T-helper 17 cell (primary cell): ENCODE measurements at places on chromosomes 12 and 14.

DNA sequence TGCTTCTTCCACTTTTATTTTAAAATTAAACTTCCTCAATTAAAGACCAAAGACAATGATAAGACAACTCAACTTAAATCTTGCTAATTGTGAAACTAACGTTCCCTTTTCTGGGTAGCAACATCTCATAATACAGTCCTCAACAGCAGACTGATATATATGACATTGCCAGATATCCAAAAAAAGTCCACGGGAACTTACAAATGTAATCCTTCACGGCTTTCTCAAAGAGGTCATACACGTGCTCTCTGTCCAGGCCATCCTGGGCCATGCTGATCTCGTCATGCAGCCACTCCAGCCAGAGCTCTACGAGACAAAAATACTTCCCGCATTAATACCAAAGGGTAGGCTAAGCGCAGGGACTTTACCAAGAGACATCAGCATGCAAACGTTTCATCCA, 13.3 kb downstream of the SART3 start:
- DNase-seq, result no peak

GRCh38 chr14:75181293-75182062, 5.1 kb upstream of the TMED10 start:
- no peak for DNase-seq

DNA sequence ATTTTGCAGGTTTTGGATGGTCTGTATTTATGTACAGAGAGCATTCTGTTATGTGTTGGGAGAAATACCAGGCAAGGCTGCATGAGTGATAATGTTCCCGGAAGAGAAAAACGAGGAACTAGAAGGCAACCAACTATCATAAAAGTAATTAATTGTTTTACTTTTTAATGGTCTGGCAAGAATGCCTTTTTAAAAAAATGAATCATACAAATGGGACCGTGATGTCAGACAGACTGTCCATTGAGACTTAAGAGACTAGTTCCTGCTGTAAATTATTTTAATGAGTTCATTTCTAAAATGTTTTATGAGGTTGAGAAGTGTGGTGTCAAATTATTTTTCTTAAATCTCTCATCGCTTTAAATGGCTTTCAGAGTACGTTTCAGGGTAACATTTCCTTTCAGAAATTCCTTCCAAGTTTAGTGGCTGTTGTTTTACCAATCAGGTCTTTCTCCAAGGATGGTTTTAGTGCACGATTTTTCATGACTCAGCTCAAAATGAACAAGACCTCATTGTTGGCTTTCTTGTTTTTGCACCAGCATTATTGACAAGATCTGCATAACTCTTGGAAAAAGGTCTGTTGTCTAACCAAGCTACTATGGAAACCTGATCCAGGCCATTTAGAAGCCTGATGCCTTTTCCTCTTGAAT, 86.1 kb upstream of the ARHGAP5 start:
- no peak for DNase-seq

GRCh38 chr12:28486521-28486920, 296.3 kb downstream of the CCDC91 start:
- DNase-seq, result no peak

DNA sequence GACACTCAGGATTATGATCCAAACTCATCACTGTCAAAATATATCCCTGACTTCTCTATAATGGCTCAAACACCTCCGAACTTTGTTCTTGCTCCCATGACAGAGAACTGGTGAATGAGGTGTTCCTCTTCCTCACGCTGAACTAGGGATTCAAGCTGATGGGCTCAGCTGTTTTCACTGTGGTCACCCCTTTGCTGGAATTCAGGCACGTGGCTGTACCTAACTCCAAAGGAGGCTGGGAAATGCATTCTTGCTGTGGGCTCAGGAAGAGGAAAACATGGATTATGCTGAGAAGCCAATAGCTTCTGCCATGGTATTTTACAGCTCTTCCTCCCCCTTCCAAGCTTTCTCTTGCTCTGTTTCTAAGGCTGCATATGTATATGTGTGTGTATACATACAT, 43.9 kb downstream of the STXBP6 start:
- no peak for DNase-seq

GRCh38 chr14:67357969-67358354, 1.6 kb downstream of the ATP6V1D start:
- no peak for DNase-seq

DNA sequence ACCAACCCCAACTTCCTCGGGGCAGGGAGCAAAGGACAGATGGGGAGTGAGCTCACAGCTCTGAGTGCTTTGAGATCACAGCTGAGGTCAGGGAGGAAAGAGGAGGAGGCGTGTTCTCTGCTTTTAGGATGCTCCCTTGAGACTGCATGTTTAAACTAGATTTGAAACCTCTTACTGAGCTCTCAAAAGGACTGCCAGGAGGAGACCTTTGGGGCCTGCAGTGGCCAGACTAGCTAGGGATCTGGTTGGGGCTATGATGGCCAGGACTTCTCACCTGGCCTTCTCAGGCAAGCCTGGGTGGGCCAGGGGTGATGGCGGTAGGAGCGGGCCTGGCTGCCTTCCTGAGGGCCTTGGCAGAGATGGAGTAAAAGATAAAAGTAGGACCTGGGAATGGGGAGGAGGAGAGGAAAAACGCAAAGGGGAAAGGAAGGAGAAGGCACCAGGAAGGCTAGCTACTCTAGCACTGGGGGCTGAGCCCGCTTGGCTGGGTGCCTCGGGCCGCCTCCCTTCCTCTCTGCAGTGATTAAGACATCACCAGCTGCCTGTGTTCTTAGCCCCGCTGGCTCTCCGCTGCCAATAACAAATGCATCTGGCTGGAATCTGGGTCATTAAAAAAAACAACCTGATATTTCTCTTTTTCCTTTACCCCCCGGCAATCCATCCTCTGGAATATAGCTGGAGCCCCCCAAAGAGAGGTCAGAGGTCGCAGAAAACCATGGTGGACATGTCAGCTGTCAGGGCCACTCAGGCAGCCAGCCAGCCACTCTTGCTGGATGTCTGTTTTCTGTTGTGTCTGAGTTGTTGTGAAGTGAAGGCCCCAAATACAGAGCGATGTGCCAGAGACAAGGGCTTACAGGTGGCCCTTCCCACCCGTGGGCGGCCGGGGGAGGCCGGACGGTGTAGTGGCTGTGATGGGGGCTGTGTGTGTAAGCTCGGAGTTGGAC, 141.3 kb downstream of the TSPAN9 start:
- DNase-seq, result no peak

DNA sequence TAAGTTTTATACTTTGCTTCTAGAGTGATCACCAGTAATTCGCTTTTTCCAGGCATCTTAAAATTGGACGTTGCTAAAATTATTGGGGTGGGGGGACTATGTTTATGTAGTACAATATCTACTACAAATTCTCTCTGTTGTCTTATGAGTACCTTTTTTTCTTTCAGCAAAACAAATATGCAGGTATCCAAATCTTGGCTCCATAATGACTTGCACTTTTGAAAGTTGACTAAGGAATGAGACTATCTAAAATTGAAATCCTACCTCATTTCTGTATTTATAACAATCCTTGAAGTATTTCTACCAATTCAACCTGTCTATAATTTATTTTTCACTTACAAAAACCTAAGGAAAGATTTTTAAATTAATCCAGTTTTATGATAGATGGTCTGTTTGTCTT, 2.4 kb downstream of the DYNC1H1 start:
- DNase-seq, result no peak

DNA sequence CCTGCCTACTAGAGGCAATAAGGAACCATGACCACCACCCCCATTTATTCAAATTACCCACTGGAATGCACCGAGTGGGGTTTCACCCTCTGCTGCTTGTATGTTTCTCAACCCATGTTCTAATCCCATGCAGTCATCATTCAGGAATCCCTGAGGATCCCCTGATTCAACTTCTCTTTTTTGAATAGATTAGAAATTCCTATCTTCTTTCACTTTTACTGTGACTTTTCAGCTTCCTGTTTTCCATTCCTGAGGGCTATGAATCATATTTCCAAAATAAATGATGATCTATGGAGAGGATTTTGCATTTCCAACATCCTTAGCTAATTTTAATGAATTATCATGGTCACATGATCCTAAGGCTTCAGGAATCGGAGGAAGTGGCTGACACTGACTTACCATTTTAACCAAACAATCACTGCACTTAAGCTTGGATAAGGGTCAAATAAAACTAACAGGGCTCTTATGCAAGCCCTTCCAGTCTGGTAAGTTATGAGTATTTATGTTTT, 19.4 kb upstream of the P2RX4 start:
- no peak for DNase-seq

- no peak for DNase-seq
Observed at GRCh38 chr14:23348297-23348655, 4.4 kb downstream of the SLC22A17 start.

DNA sequence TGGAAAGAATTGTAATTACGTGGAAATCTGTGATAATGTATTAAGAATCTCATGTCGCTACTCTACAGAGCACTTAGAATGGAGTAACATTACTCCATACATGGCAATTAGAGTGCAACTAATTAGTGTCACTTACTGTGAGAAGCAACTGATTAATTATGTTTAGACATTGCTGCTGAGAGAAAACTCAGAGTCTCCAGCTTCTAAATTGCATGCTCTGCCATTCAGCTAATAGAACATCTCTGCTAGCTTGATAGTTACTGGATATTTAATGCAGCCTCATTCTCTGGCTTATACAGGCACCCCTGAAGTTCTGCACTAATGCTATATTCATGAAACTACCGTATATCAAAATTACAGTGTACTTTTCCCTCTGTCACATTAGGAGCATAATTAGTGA, 338.4 kb downstream of the ADAMTS20 start:
- DNase-seq, result no peak

- DNase-seq, result no peak
Observed at GRCh38 chr12:11943919-11944700, 126.6 kb upstream of the BCL2L14 start.

GRCh38 chr14:67440513-67440912, 28.5 kb upstream of the PLEK2 start:
- no peak for DNase-seq

- no peak for DNase-seq
Observed at GRCh38 chr12:103547929-103548328, 39.1 kb upstream of the STAB2 start.

GRCh38 chr12:78177298-78177697, 346.6 kb downstream of the NAV3 start:
- DNase-seq, result no peak

- no peak for DNase-seq
Observed at GRCh38 chr14:52033101-52033642, 35.7 kb downstream of the NID2 start.

GRCh38 chr12:23039834-23040233, 414.9 kb downstream of the ETNK1 start:
- DNase-seq, result no peak

DNA sequence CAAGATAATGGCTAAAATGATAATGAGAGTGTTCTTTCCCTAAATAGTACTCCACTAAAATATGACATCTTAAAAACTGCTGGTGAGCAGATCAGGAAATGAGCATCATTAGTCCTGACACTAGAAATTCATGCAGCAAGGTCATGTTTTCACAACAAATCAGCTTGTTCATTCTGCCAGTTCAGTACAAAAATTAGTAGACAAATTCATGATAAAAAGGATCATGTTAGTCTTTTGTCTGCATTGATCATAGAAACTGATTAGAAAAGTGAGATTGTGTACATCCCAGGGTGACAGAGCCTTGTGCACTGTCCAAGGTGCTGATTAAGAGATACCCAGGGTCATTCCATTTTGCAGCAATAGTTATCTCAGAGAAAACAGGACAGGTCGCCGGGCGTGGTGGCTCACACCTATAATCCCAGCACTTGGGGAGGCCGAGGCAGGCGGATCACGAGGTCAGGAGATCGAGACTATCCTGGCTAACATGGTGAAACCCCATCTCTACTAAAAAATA, 163.6 kb downstream of the RIMBP2 start:
- DNase-seq, result no peak

- DNase-seq, result no peak
Observed at GRCh38 chr14:64235652-64236640, 58.2 kb downstream of the ESR2 start.

- DNase-seq, result no peak
Observed at GRCh38 chr12:67952787-67953186, 36.5 kb upstream of the IFNG-AS1 start.

DNA sequence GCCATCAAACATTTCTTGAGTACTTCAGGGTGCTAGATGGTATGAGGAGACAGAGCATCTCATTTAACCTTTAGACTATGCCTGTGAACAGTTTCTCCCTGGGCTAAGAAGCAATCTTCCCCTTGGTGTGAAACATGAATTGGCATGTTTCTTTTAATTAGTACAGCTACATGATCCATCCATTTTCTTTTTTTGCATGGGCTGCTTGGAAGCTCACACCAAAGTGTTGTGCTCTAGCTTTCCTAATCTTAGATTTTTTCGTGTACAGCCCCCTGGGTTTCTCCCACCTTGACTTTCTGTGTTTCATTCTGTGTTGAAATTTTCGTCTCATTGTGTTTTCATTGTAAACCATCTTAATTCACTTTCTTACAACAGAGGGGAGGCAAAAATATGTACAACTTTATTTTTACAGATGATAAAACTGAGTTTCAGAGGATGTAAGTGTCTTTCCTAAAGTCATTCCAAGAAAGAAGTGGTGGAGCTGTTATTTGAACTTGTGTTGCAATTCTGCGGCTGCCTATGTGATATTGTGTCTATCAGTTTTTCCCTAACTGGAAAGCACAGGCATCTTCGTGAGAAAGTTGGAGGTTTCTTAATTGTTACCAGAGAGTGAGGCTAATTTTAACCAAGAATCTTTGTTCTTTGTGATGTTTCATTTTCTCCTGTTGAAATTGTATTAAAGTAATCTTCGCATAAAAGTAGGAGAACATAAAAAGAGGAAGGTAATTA, 64.5 kb downstream of the DAAM1 start:
- DNase-seq, result no peak

DNA sequence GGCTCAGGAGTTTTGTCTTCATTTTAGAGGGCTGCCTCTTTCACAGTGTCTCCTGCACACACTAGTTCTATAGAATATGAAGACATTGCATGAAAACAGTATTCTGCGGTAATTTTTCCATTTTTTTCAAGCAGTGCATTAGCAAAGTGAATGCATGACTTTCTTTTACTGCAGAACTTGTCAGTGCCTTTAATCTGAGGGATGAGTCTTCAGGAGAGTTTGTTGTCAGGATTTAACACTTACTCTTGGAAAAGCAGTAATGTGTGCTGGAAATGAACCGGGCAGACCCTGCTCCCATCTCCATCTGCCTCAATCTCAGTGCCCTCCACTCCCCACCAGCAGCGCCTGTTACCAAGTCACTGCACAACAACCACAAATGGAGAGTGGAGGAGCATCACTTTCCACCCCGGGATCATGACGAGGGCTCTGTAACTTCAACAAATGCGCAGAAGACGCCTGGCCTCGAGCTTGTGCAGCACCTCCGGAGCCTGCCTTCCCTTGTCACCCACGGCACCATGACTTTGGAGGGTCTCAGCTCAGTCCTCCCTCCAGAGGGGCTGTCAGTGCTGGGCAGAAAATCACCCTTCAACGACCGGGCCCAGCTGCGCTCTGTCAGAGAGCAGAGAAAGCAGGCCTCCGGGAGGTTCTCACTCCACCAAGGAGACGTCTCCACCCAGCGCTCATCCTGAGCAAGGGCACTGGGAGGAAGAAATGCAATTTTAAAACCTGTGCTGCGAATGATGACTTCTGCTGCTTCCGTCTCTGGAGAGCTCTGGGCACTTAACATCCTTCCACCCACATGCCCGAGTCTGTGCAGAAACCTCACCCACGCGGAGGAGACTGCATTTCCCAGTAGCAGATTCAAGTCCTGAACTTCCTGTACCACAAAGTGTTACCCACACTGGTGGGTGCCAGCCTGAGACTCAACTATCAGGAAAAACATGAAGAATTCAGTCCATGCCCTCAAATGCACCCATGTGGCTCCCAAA, 255.7 kb downstream of the ADGRD1 start:
- no peak for DNase-seq

- no peak for DNase-seq
Observed at GRCh38 chr12:91951571-91951970, 194.1 kb downstream of the BTG1 start.

GRCh38 chr14:64147126-64147790, 146.9 kb downstream of the ESR2 start:
- no peak for DNase-seq
